Activated CD8-positive, alpha-beta memory T cell treated with anti-CD3 and anti-CD28 coated beads for 1 hour (primary cell): ENCODE measurements at places on chromosomes 6 and 20.

GRCh38 chr6:12605888-12606345 lies 110.7 kb upstream of the PHACTR1 start:
- DNase-seq, result no peak

DNA sequence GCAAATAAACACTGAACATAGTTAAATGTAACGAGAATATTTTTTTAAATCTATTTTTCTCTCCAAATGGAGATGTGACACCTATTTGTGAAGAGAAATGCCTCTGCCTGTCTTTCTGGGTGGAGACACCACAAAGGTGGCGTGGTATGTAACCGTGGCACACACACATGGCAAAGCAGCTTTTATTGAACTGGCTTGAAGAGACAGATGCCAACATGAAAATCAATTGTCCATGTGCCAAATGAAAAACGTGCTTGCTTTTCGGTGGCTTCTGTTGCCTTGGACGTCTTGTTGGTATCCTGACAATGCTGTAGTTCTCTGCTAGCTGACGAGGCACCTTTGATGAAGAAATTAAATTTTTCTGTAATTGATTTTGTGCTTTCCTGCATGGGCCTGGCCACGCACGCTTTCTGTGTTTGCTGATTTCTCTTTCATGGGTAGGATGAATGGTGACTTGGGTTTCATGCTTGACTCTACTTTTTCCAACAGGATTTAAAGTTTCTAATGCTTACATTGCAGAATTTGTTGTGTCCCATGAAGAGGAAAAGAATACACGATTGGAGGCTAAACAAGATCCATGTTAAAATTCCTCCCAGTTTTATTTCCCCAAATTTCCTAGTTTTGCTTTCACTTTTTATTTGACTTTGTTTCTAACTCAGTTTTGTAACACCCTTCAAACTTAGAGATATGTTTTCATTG lies 202.6 kb downstream of the TMEM242 start:
- DNase-seq, result no peak

- no peak for DNase-seq
Measured at GRCh38 chr20:47927385-47927851, 142.1 kb upstream of the SULF2 start.

DNA sequence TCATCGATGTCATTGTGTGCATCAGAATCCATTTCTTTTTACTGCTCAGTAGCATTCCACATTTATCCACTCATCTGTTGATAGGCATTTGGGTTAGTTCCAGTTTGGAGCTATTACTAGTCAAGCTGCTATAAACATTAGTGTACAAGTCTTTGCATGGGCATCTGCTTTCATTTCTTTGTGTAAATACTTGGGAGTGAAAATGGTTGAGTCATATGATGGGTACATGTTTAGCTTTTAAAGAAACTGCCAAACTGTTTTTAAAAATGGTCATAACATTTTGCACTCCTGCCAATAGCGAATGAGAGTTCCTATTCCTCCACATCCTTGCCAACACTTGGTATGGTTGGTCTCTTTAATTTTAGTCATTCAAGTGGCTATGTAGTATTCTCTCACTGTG lies 21.2 kb upstream of the SLC22A2 start:
- DNase-seq, result no peak

GRCh38 chr6:82363428-82364086 lies at the start of gene TPBG:
Gene TPBG (plus strand): TSS chr6:82363817. CDS start chr6:82364962, 1,145 bp downstream.
- DNase-seq, result no peak

- no peak for DNase-seq
Measured at GRCh38 chr20:59802018-59802417, 131.4 kb downstream of the SYCP2 start.

GRCh38 chr6:106974336-106974998 lies at the start of gene CD24:
Gene CD24 (minus strand): TSS chr6:106974729. CDS start chr6:106974646, 83 bp downstream.
- no peak for DNase-seq

- no peak for DNase-seq
Measured at GRCh38 chr6:134502614-134503549, 185.0 kb upstream of the SGK1 start.

GRCh38 chr6:20632696-20633095 lies 98.4 kb downstream of the CDKAL1 start:
- DNase-seq, result no peak

DNA sequence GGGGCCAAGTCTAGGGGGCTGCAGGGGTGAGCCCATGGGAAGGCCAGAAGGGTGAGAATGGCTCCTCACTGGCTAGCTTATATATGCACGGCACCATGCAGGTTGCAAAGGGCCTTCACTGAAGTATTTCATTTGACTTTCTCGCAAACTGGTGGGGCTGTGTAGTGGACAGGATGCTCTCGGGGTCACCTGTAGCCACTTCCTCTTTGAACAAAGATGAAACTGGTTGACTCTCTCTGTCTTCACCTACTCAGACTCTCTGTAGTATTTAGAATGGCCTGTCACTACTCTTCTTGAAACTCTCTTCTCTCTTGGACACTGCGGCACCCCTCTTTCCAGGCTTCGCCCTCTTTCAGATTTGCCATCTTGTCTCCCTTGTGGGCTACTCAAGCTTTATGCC lies 560.5 kb downstream of the PKHD1 start:
- no peak for DNase-seq

DNA sequence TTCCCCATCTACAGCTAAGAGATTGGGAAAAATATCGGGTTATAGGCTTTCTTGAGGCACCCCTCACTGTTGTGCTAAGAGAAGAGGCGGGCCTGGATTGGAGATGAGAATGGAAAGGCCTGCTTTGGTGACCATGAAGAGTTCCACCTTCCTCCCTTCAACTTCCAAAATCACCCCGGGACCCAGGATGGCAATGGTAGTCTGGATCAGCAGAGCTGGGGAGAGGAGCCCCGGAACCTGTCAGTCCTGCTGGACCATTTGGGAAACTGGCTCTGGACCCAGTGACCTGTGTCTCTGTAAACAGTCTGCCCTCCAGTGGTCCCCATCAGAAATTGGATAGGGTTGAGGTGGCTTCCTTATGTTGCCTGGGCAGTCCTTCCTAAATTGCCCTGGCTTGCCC lies 1085.6 kb downstream of the KHDRBS2 start:
- DNase-seq, result no peak

- no peak for DNase-seq
Measured at GRCh38 chr6:73151732-73152131, 73.6 kb downstream of the KHDC1L start.

- DNase-seq, result no peak
Measured at GRCh38 chr6:161355696-161356095, 81.8 kb upstream of the AGPAT4 start.

DNA sequence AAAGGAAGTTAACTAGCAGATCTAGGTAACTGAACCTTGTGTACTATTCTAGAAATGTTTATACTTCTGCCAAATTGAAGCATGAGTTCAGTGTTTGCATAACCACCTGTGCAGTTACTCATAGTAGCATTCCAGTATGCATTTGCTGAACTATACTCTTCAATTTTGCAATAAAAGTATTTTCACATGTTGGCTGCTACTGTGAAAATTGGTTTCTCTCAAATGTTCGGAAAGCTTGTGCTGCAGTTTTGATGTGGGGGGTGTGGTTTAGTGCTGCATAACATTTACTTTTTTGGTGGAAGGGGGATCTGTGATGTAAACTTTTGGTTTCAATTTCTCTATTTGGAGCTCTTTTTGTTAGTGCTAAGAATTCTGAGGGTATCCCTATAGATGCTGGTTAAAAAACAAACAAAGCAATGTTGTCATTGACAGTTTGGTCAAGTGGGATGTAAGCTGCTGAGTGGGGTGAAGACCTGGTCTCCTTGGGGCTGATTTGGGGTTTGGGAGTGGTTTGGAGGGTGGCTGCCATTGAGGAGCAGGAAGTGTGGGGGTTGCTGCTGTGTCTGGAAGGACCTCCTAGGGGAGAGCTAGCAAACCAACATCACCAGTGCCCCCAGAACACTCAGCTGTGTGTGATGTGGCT lies 87.8 kb downstream of the CARMIL1 start:
- peak; percentile 3 for DNase-seq

DNA sequence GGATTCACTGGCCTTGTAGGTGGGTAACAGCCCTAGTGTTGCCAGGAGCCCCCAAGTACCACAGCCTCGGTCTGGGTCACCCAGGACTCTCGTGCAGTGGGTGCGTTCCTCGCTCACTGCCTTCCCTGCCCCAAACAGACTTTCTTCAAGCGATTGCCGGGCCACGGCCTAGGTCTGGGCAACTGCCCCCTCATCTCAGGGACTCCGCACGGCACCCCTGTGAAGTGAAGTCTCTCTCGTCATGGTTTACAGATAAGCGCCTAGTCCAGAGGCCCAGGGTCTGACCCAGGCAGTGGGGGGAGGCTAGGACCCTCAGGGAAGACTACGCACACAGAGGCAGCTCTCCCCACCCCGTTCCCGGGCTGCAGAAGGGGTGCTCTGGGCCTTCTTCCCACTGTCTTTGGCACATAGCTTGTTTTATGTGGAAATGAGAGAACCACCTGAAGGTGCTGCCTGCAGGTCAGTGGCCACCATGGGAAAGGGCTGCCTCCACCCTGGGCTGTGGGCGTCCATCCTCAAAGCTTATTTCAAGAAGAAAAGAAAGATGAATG lies 220.8 kb downstream of the ERMARD start:
- DNase-seq, result no peak

DNA sequence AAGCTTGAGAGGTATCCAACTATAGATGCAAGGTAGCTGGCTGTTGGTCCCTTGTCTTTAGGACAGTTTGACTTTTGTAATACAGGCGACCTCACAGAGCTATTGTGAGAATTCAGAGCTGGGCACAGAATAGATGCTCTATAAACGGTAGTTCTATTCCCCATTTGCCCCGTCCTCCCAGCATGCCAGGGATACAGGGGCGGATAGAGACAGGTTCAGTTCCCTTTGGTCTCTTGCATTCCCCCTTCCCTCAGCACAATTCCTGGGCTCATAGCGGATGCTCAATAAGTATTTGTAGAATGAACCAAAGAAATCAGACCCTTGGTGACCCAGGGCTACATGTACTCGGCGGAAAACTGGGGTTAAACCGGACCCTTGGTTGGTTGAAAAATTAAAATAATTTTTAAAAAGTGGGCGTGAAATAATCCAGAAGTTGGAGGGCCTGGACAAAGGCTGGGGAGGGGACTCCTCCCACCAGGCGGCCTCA lies 707 bp upstream of the TOP1 start:
- no peak for DNase-seq

- DNase-seq, result no peak
Measured at GRCh38 chr6:159807150-159807858, 7.2 kb downstream of the PNLDC1 start.

- no peak for DNase-seq
Measured at GRCh38 chr20:62872184-62872847, 10.7 kb upstream of the TCFL5 start.

DNA sequence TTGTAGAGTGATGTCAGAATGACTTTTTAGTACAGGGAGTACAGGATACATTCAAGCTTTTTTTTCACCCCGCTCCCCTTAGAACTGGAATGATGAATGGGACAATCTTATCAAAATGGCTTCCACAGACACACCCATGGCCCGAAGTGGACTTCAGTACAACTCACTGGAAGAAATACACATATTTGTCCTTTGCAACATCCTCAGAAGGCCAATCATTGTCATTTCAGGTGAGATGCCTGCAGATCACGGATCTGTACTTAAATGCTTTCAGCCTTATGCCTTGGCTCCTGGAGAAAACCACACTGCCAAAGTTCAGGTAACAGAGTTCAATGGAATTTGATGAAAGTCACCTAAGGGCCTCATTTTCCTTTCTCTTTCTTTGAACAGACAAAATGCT lies 8.5 kb downstream of the TNFAIP3 start:
- DNase-seq, result no peak

DNA sequence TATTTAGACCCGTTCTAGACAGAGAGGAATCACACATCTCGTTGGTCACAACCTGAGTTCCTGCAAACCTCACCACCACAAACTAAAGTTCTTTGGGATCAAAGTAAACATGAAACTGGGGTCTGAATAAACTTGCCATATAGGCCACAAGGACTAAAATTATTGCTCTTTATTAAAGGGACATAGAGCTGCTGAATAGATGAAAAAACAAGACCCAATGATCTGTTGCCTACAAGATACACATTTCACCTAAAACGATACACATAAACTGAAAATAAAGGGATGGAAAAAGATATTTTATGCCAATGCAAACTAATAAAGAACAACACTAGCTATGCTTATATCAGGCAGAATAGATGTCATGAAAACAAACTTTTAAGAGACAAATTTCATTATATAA lies 623.0 kb downstream of the TBC1D32 start:
- DNase-seq, result no peak

DNA sequence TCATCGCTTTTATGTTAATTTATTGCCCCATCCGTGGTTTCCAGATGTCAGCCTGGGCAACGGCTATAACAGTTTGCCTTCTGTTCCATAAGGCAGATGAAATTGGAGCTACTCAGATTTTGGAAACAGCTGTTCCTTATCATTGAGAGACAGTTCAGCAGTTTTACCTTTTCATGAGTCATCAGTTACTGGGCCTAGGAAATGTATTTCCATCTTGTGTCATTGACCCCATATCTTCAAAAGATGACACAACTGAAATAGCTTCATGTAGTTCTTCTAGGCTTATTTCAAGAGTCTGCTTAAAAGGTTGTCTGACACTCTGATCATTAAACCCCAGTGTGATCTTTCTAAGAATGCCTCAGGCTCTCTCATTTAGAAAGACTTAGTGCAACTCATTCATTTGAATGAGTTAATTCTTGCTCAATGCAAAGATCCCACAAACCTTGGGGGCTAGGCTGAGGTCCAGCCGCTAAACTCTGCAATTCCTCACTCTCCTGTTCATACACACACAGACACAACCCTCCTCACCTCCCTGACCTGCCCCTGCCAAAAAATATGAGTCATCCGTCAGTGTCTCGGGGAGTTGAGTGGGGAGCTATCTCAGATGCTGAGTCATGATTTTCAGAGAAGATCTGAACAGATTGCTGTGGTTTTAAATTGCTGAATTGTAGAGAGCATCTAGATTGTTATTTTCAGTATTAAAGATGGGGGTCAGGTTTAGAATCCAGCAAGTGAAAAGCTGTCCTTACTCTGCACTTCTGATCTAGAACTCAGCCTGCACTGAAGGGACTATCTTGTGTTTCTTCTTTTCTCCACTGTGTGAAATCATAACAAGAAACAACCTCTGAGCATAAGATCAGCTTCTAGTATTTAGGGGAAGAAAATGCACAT lies 61.8 kb downstream of the RPP40 start:
- DNase-seq, result no peak

DNA sequence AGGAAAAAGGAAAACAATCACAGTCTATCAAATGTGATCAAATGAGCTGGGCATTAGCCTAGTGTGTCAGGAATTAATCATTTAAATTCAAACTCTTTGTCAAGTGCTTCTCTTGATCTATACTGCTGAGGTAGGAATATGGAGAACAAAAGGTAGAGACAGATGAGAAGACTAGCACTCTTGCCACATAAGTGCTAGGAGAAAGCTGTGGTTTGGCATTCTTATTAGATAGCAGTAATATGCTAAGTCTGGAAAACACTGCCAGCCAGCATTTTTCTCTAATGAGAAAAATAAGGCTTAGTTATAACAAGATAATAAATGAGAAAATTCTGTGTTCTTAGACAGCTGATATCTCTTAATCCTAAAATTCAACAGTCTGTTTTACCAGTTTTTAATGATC lies 38.9 kb downstream of the ORC3 start:
- no peak for DNase-seq
